ENCODE measurements at places on chromosomes 6 and 20.
A peak's percentile ranks its signal among the peaks of the same experiment; 100 is the strongest.

DNA sequence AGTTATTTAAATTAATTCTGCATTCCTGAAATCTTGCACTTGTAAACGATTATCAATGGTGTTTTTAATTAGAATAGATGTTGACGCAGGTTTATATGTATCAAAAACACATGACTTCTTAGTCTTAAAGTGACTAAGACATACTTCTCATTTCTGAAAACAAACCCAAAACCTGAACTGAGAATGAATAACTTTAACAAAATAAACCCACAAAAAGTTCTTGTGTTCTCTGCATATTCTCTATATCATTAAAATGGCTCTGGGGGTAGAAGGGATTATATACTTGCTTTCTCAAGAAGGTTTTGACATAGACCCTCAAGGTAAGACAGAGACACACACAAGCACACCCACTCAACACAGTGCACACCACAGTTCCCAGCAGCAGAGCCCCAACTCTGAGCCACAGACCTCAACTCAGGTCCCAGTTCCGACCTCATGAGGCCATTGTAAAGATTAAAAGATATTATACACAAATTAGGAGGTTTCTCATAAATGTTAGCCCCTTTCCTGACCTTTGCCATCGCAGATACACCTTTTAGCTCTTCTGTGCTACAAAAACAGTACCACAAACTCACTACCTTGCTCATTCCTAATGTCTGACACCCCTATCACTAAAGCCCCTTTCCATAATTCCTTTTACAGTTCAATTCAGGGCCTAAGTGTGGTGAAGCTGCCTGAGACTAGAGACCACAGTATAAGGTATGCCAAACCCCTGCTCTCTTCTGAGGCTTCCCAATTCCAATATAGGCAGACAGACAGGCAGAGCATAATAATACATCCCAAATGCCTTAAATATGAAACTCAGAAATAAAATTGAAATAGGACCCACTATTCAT lies 267.8 kb downstream of the PTPRK start:
- no peak for DNase-seq

DNA sequence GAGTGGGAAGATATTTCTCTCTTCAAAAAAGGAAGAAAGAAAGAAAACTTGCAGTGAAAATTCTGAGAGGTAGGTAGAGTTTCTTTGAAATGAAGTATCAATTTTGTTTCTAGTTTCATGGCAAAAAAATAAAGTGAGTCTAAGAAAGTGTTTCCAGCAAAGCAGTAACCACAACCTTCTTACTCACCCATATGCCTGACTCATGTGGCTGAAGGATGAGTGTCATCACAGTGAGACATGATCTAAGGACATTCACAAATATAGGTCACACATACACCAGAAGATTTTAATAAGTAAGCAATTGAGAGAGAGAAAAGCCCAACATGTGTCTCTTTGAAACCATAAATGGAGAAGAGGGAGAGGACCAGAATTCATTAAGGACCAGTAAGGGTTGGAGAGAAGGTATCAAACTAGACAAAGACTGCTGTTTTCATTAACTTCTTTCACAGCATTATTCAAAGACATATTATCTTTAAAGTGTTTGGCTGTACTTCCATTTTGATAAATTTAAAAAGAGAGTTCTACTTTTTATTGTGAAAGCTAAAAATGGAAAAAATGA lies 169.5 kb downstream of the FRK start:
- DNase-seq = peak; percentile 62

GRCh38 chr20:21229163-21229562 lies 74.0 kb upstream of the XRN2 start:
- peak; percentile 30 for DNase-seq

DNA sequence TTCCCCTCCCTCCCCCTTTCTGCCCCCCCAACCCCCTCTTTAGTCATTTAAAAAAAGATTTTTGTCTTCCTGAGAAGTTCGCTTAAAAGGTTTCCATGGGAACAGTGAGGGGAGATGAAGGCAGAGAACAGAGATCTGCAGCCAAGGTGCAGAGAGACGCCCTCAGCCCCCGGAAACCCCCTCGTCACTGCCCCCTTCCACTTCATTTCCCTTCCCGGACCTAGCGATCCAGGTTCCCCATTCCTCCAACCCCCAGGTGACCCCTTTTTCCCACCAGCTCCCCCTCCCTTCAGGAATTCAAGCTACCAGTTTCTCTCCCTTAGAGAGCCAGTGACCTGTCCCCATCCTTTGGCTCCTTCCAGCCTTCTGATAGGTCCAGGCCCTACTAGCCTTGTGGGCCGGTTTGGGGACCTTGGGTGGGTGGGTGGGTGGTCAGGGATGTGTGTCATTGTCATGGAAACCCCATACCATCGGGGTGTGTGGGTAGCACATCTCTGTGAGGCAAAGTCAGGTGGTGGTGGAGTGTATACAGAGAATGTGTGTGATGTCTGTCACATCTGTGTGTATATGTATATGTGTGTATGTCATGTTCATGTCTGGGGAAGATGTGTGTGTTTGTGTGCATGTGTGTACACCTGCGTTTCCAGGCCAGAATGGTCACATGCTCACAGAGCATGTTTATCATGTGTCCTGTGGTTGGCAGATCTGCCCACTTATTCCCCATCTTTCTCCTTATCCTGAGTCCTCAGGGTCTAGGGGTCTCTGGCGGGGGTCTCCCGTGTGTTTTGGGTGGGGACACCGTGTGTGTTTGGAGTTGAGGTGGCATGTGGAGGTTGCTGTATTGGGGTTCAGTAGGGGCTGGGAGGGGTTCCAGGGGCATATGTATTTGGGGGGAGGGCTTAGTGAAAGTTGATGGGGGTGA lies 7.0 kb downstream of the SYNGAP1 start:
- peak; percentile 33 for DNase-seq

GRCh38 chr6:128246472-128247260 lies 273.7 kb downstream of the PTPRK start:
- no peak for DNase-seq

- DNase-seq = no peak
Observed at GRCh38 chr20:50559856-50560638, 49.9 kb downstream of the PTPN1 start.

GRCh38 chr6:16337295-16337975 lies 99.0 kb downstream of the GMPR start:
- peak; percentile 87 for DNase-seq
